Coronary artery (tissue), 2 donors: ENCODE measurements at places on chromosomes 11 and 22.
A peak's percentile ranks its signal among the peaks of the same experiment; 100 is the strongest.

DNA sequence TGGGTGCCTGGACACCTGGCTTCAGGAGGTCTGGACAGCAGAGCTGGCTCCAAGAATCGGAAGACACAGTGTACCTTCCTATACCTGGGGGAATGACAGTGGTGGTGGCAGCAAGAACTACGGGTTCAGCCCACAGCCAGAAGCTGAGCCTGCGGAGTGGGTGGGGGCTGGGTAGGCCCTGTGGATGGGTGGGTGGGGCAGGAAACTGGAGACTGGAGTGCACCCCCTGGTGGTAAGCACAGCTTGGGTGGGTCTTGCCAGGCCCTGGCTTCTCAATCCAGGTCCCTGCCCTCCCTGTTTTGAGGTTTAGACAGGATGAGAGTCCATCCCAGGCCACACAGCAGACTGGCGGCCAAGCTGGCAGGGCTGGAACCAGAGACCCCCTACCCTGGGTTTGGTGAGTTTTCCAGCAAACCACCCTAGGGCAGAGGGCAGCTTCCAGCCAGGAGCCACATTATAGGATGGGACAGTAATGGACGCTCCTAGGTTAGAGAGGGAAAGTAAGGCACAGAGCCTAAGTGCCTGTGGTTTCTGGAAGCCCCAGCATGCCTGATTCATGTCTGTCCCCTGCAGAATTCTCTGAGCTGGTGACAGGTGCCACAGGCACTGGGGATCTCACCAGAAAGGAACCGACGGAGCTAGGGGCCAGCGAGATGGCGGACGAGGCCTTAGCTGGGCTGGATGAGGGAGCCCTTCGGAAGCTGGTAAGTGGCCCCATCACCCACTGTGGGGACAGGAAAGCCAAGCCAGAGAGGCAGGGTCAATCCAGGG, 1.7 kb downstream of the SMTN start:
- DNase-seq, result peak; percentile 90

DNA sequence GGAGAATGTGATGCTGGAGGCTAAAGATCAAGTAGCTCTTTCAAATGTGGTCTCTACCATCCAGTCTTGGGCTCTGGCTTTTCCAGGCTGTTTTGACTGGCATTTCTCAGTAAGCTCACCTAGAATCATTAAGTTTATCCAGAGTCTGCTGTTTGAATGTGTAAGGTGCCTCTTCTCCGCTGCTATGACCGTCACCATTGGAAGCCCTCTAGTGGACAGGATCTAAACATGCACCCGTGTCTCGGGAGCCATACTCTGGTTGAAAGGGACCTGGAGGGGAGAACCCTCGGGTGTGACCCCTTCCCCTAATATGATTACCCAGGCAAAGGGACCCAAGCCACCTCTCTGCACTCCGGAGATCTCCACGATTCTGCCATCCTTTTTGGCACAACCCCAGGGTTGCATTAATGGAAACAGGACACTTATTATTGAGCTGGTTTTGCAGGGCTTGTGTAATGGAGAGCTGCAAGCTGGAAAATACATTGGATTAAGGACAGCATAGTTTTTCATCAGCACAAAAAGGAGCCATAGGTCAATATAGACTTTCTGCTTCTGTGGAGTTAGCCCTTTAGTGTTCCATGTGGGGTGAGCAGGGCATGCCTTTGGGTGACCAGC, 191.0 kb upstream of the LARGE1 start:
- DNase-seq, result no peak

- no peak for DNase-seq
Measured at GRCh38 chr22:30605449-30606110, 1.4 kb upstream of the TCN2 start.

DNA sequence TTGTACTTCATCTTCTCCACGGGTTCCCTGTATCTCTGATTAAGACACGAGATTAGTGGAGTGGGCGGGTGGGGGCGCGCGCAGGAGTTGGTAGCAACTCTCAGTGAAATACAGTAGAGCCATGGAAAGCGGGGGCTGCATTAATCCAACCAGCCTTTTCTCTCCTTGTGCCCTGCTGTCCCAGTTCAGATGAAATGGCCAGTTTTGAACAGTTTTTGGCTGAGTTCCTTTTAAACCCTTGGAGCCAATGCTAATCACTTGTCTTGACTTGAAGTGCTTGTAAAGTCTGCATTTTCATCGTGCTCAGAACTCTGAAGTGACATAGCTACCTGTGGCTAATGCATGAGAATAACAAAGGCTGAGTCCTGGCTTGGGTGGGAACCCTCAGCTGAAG, 734 bp upstream of the TMEM123 start:
- DNase-seq, result no peak

DNA sequence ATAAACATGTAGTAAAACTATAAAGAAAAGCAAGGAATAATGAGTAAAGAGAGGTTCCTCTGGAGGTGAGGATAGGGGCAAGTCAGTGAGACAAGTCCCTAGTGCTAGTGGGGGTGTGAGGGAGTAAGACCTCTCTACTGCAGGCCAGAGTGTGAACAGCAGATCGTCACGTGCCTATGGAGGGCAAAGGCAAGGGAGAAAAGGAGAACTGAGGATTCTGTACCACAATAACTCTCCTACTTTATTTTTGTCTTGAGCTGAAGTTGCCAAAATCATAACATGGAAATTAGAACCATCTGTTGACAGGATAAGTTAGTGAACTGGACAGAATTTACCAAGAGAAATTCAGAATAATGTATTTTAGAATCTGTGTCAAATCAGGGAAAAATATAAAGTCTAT, 77.6 kb downstream of the ENTHD1 start:
- DNase-seq, result no peak

GRCh38 chr11:127059750-127060149, 59.2 kb upstream of the KIRREL3 start:
- no peak for DNase-seq

DNA sequence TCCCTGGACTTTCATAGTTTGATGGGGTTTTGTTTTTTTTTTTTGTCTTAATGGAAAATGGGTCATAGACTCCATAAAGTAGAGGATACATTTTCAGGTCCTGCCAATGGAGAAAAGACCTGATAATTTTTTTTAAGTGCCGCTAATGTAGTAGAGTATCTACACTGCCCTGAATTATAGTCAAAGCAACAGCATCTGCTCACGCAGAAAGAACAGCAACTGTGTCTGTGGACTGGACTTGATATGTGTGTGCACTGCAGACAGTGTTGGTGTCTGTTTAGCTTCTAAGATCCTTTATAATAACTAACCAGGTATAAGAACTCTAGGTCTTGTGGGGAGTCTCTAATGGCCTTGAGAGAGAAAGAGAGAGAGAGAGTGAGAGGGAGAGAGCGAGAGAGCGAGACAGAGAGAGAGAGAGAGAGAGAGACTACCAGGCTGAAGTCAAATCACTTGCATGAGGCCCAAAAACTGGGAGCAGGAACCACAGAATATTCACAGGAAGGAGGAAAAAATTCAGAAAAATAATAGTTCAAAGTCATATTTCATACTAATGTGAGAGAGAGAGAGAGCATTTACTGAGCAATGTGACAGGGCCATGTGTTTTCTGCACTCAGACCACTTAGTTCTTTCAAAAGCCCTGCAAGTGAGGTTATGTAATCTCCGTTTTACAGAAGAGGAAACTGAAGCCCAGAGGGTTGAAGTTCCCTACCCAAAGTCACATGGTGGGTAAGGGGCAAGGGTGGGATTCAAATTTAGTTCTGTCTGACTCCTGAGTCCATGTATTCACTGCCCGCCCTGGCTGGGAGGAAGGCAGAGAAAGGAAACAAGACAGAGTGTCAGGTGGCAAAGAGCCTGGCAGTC, 8.6 kb upstream of the MIAT start:
- DNase-seq, result no peak

GRCh38 chr11:13963169-13963948, 836 bp downstream of the SPON1 start:
- DNase-seq, result no peak

DNA sequence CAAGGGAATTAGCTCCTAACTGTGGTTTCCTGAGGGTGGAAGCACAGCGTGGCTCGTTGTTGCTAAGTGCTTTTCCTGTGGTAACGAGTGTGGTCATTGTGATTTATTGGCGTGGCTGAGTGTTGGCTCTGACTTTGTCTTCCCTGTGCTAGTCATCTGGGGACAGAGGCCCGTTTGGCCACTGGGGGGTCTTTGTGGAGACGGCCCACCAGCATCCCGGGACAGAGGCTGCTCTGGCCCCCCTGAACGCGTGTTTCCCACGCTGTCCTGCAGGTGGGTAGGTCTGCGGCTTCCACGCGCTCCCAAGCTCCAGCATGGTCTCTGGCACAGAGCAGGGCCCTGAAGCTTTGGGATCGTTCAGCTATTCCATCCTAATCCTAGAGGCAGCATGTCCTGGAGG, 1040.0 kb downstream of the TBC1D22A start:
- DNase-seq, result peak; percentile 62

GRCh38 chr11:95147364-95147905, 57.8 kb downstream of the ENDOD1 start:
- DNase-seq, result no peak
